ENCODE measurements at places on chromosomes 7 and 10.
A peak's percentile ranks its signal among the peaks of the same experiment; 100 is the strongest.

DNA sequence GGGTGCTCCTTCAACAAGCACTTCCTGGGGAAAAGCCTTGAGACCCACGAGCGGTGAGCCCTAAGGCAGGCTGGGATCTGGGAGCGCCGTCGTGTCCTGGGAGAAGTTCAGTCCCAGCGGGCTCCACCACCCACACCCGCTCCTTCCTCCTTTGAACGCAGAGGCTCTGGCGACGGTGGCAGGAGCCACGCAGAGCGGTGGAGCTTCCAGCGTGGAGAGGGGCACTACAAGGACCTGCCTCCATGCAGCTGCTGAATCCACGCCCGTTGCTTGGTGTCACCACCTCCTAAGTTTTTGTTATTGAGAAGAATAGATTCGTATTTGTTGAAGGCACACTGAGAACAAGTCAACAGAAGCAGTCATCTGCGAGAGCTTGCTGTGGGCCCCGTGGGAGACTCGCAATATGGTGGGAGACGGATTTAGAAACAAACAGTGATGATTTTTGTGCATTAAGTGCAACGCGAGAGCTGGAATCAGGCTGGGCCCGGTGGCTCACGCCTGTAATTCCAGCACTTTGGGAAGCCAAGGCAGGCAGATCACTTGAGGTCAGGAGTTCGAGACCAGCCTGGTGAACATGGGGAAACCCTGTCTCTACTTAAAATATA lies 60.1 kb upstream of the SDK1 start:
- no peak for DNase-seq

DNA sequence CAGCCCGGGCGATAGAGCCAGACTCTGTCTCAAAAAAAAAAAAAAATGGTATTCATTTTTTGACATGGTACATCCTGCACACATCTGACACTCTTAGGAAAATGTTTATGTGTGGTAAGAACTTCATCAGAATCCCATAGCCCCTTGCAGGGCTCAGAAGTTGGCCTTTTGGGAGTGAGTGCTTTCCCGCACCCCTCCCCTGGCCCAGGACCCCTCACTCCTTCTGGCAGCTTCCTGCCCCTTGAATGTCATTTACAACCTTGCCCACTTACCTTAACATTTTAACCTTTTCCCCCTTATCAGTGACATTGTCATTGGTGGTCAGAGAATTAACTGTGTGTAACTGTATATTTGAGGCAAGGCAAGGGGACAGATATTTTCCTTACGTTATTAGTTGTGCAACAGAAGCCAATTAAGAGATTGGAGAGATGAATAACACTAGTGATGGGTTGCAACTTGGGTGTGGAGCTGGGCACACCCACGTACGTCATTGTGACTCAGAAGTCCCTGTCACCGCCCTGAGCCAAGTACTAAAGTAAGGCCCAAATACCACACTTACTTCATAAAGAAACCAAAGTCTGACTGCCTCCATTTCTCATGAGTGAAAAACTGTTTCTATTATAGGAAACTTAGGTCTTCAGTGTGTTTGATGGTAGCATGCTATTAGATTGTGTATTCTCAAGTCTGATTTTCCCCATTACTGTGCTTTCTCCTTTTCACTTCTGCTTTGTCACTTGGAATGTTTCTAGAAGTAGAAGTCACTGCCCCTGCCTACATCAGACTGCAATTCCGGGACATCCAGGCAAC lies 31.6 kb downstream of the OGDH start:
- peak; percentile 86 for DNase-seq

GRCh38 chr10:128049226-128050120 lies 76.8 kb downstream of the MKI67 start:
- DNase-seq = no peak

GRCh38 chr10:64494901-64495300 lies 973.7 kb downstream of the REEP3 start:
- no peak for DNase-seq

GRCh38 chr10:96765406-96766240 lies 45.3 kb upstream of the PIK3AP1 start:
- peak; percentile 72 for DNase-seq

- DNase-seq = no peak
These were observed 102.6 kb downstream of the NEURL1 start for GRCh38 chr10:103595933-103596726.

DNA sequence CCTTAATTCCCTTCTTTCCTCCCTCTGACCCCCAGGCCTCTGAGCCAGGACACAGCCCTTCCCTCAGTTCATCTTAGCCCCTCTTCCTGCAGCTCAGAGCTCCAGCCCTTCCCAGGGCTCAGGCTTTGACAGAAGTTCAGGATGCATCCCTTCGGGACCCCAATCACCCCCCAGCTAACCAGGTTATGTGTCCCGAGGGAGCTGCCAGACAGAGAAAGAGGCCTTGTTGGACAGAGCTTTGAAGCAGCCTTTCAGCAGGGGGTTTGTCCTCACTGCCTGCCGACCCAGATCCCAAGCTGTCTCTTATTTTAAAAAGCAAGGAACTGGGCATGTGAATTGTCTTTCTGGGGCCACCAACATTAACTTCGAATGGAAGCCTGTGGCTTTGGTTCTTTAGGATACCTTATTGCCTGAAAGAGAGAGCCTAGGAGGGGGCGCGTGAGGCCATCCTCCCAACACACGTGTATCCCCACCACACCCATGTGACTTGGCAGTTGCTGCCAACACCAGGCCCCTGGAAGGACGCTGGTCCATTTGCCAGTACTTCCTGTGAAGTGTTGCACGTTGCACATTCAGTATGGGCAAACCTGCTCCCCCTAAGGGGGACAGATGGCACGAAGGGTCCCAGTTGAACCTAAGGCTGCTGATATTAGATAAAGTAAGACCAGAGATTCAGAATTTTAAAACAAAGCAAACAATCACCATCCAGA lies 858 bp downstream of the CCDC136 start:
- DNase-seq = no peak

GRCh38 chr7:134778941-134779740 lies at the start of gene CALD1:
TSS of gene CALD1 (plus strand) at chr7:134779634. CDS start at chr7:134867734, 88,100 bp downstream.
- DNase-seq = peak; percentile 100

DNA sequence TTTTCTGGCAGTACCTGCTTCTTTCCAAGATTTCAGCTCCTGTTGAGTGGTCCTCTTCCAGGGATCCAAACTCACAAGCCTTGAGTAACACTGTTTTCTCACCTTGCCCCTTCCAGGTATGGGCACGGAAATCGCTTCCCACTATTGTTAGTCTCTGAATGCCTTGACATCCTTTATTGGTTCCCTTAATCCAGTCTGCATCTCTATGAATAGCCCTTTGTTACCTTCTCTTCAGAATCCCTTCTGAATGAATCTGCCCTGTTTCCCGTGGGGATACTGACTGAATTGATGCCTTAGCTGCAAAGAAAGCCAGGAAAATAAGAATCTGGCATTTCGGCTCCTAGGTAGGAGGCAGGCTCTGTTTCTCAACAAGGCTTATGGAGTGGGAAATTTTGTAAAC lies 467.7 kb downstream of the PLXNA4 start:
- DNase-seq = no peak

DNA sequence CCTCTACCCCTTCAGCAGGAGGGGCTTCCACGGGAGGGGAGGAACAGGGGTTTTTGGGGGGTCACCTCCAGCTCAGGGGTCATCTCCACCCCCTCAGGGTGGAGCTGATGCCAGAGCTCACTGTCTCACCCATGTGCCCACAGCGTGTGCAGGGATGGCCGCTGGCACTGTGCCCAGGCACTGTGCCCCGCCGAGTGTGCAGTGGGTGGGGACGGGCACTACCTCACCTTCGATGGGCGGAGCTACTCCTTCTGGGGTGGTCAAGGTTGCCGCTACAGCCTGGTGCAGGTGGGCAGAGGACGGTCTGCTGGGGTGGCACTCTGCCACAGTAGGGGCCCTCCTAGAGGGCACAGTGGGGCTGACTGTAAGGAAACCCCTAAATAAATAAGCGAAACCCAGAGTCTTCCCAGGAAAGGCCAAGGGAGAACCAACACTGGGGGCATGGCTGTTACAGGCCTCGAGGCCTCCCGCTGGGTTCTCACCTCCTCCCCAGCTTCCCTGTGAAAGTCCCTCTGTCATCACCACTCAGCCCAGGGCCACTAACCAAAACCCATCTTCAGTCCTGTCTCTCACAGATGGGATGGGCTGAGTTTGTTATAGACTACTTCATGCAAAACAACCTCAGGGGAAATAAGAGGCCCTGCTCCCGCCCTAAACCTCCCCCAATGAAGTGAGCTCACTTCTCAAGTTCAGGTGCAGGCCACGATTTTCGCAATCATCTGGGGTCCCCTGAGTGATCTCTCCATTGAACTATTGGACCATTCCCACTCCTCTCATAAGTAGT lies 7.4 kb upstream of the ZNF467 start:
- no peak for DNase-seq

DNA sequence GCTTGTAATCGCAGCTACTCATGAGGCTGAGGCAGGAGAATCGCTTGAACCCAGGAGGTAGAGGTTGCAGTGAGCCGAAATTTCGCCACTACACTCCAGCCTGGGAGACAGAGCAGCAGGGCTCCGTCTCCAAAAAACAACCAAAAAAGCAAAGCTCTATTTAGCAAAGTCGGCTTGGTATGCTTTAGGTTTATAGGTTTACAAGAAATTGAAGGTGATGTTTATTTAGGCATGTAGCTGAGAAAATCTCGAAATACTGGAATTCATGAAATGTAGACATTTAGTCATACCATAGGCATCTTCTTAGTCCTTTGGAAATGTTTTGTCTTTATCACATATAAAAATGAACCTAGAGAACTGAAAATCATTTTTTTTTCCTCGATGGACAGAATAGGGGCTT lies 453.8 kb upstream of the ANKRD30A start:
- DNase-seq = peak; percentile 21

- no peak for DNase-seq
These were observed 14.5 kb downstream of the ITPRIP start for GRCh38 chr10:104323760-104324201.

GRCh38 chr10:101284744-101285463 lies 55.6 kb upstream of the LBX1 start:
- DNase-seq = no peak

- no peak for DNase-seq
These were observed 368.8 kb downstream of the PRPF18 start for GRCh38 chr10:13955409-13956068.

GRCh38 chr7:81648716-81649115 lies 121.1 kb downstream of the HGF start:
- DNase-seq = no peak

- DNase-seq = no peak
These were observed 2.5 kb downstream of the ANTXRL start for GRCh38 chr10:46289209-46289810.

- peak; percentile 68 for DNase-seq
These were observed 50.8 kb downstream of the ZRANB1 start for GRCh38 chr10:124992462-124993344.

DNA sequence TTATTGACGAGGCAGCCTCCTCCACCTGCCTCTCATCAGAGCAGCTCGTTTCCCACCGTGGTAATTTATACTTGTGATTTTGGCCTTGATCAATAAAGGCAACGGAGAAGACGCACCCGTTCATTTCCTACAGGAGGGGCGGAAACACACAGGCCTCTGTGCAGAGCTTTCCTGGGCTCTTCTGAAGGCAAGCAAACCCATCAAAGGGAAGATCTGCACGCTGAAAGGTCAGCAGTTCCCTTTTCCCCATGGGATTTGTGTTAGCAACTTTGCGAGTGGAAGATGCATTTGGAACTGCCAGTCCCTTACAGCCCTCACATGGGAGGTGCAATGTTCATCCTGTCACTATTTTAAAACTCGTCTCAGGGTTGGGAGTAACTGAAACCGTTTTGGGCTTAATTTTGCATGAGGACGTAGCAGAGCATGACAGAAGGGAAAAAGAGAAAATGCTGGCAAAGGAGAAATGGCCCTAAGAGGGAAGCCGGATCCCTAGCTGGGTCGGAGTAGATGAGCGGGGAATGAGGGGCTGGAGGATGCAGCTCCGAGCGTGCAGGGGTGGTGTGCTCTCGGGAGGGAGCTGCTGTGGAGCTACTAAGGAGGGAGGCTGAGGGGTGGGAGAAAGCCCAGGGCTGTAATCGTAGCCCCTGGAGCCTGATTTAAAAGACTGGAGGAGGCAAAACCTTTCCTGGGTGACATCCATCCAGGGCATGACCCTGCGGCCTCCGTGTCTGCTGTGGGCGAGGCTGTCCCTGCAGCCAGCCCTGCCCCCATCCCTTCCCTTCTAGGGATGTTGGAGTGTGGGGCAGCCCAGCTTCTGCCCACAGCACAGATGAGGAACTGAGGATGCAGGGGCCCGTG lies 111.1 kb upstream of the FAM20C start:
- DNase-seq = no peak

- peak; percentile 38 for DNase-seq
These were observed 3.9 kb upstream of the FAS start for GRCh38 chr10:88986549-88987242.

GRCh38 chr7:16609842-16610450 lies 35.6 kb downstream of the ANKMY2 start:
- DNase-seq = peak; percentile 14

GRCh38 chr10:69655124-69655867 lies 25.2 kb downstream of the FAM241B start:
- DNase-seq = no peak

- no peak for DNase-seq
These were observed 11.3 kb upstream of the ZNF518A start for GRCh38 chr10:96118604-96119450.

GRCh38 chr10:128258421-128258976 lies 132.3 kb upstream of the MKI67 start:
- no peak for DNase-seq

DNA sequence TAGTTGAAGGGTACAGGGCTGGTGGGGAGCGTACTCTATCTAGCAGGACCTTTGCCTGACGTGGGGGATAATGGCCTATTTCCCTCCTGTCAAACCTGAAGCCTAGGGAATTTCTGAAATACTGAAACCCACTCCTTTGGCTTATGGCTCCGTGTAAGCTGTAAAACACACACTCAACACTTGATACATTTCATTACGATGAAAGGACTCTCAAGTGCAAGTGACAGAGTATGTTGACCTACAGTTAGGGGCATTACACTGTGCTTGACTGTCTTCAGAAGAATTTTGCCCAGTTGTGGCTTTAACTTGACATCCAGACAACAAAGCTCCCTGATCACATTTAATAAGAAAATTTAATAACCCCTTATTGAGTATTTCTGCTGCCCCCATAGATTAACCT lies 194.3 kb downstream of the BAMBI start:
- DNase-seq = no peak

DNA sequence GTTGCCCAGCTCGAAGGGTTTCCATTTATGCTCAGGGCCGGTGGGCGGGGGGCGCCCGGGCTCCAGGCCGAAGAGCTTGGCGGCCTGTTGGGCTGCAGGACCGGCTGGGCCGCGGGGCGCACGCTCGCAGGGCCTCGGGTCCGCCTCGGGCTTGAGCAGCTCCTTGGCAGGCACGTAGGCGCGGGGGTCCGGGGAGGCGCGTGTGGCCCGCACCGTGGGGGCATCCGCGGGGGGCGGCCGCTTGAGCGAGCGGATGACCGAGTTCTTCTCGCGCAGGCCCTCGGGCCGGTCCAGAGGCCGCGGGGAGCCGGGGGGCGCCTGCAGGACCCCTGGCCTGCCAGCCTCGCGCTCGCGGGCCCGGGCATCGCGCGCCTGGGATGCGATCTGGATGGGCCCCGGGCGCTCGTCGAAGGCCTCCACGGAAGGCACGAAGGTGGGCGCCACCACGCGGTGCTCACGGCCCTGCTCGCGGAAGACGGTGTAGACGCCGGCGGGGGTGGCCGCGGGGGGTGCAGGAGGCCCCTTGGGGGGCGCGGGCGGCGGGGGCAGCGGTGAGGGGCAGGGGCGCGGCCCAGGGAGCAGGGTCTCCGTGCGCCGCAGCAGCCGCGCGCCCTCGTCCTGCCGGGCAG lies 35.2 kb downstream of the TNRC18 start:
- DNase-seq = no peak

Measured in EL (cell line).